ENCODE measurements at places on chromosomes 6 and 20.

GRCh38 chr6:88251301-88251700 is 85.2 kb upstream of the CNR1 start:
- DNase-seq, result no peak

- no peak for DNase-seq
Observed at GRCh38 chr20:51752343-51752951, 15.7 kb downstream of the ATP9A start.

GRCh38 chr6:97110149-97110548 is 172.9 kb downstream of the MMS22L start:
- no peak for DNase-seq

GRCh38 chr6:89302195-89302770 is 12.8 kb downstream of the GABRR2 start:
- DNase-seq, result no peak

GRCh38 chr6:150353445-150353844 is 15.4 kb upstream of the IYD start:
- DNase-seq, result no peak

DNA sequence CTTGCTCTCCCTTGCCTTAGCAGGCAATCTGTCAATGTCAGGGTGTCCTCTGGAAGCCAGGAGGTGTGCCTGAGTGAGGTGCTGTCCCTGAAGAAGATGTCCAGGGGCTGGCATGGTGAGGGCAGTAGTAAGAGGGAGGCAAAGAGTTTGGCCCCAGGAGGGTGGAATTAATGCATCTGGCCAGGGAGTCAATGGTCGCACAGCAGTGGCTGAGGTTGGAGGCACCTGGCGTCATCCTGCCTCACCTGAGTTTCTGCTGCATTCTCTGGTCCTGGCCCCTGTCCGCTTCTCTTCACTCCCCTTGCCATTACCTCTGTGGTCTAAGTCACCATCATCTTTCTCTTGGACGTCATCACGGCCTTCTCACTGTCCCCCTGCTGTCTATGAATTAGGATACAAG is 206.6 kb downstream of the ZMYND8 start:
- DNase-seq, result no peak

Data from nucleus accumbens (tissue), 56 donors.